ENCODE measurements at places on chromosomes 2 and 18.

DNA sequence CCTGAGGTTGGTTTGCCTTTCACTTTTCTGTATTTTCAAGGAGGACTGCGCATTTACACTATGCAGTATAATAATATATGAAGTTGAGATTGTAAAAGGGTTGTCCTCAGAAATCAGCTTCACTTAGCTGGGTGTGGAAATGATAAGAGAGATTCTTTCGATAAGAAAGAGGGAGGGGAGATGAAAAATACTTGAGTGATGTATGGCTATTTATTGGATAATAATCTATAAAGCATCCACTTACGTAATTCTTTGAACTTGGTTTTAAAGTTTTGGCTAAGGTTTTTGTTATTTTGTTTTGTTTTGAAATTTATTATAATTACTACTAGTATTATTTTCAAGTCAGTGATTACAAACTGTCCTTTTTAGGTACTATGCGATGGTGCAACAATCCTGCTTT lies 40.6 kb downstream of the EFEMP1 start:
- DNase-seq, result no peak

- DNase-seq, result no peak
Measured at GRCh38 chr2:217638031-217638430, 364.8 kb downstream of the TNS1 start.

- DNase-seq, result no peak
Measured at GRCh38 chr18:12711446-12711845, 8.6 kb downstream of the PSMG2 start.

GRCh38 chr2:151552287-151552686 lies 142.6 kb downstream of the RIF1 start:
- no peak for DNase-seq

DNA sequence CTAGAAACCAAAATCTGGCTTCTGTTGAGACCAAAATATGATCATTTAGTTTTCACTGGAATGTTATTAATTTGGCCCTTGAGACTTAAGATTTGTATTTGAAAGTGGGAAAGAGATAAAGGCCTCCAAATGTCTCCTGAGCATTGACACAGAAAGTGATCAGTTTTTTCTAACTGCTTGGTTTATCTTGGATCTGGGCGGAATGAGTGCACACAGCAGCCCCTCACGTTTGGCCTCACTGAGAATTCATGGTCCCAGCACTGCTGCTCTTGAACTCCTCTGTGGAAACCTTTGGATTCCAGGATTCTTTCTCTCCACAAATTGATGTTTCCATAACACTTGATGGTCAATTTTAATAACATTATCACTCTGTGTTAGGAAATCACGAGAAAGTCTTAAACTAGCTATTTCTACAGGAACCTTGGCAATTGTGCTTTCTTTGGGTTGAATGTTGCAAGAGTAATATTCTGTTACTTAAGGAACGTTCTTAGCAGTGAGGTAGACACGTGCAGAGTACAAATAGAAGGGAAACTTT lies 180.3 kb upstream of the BCL2L11 start:
- DNase-seq, result no peak

- DNase-seq, result no peak
Measured at GRCh38 chr18:71831039-71831438, 713.1 kb downstream of the CBLN2 start.

GRCh38 chr18:22913861-22914260 lies 19.3 kb upstream of the RBBP8 start:
- no peak for DNase-seq

- DNase-seq, result no peak
Measured at GRCh38 chr2:49988816-49989215, 834.5 kb upstream of the FSHR start.

- DNase-seq, result no peak
Measured at GRCh38 chr2:36356990-36357846, 1.6 kb downstream of the CRIM1 start.

DNA sequence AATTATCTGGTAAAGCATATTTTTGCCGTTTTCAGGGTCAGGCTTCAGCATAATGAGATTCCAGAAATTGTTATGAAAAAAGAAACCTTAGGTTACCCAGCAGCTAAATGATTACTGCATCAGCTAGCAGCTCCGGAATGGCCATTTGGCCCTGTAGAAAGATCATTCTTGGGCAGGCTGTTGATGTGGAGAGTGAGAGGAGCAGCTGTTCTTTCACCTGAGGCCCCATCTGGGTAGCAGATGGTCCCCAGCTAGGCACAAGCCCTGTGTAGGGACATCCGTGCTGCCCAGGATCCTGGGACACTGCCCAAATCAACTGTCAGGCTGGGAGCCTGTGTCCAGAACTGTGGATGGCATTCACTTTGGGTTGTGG lies 61.8 kb downstream of the NEDD4L start:
- DNase-seq, result no peak
